ENCODE measurements at places on chromosomes 5 and 9.

DNA sequence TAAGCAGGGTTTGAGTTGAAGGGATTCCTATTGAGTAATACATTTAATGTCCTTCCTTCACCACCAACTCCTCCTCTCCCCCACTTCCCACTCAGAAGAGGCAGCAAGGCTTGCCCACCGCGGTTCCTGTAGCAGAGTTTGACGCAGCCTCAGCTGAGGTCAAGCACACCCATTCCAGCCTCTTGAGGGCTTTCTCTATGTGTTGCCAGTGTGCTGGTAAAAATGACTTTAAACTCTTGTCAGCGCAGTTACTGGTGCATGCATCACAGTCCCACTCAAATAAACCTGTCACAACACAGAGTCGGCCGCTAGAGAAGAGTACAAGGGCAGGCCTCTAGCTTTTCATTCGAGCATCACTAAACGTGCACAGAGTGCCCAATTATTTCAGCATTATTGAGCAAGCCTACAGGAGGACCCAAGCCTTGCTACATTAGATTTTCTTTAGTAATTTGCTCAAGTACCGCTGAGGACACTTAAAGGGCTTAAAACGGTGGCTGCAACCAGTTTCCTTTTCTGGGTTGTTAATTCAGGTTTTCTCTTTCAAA is 79.6 kb downstream of the TLE4 start:
- no peak for DNase-seq

DNA sequence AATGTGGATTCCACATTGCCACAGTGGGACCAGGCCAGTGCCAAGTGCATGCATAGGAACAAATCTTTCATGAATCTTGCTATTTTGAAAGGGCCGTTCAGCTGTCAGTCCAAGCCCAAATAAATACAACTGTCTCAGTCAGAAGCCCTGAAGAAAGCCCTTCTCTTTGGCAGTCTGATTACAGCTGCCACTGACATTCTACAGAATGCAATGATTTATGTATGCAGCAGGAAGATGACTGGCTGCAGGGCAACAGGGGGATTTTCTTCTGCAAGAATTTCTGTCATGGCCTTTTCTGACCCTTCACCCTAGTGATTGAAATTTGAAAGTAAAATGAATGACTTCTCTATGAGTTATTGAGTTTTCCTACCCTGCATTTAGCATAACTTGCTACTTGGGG is 86.7 kb upstream of the FER start:
- no peak for DNase-seq

GRCh38 chr5:36240779-36241630 is 720 bp downstream of the NADK2 start:
- DNase-seq, result no peak

GRCh38 chr5:135569755-135570452 is 8.9 kb downstream of the CXCL14 start:
- no peak for DNase-seq

DNA sequence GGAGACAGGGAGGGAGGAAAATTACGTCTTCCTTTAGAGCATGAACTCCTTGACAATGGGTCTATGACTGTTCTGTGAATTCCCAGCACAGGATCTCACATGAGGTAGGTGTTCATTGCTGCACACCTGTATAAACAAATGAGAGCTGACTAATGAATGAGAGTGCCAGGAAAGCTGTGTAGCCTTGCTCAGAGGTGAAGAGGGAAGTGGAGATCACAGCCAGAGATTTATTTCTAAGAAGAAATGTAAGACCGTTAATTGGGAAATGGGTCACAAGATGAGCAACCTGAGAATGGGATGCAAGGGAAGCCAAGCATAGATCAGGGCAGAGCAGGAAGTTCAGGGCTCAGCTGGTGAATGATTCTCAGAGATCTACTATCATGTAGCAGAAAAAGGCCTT is 295.1 kb downstream of the CDK5RAP2 start:
- no peak for DNase-seq

Data from activated T-cell treated with anti-CD3 and anti-CD28 coated beads, Interleukin-2, amount 50 U/mL, for 24 hours (primary cell).